Activated T-cell treated with anti-CD3 and anti-CD28 coated beads, Interleukin-2, amount 50 U/mL, for 1 hour (primary cell): ENCODE measurements at places on chromosomes 7 and 10.

DNA sequence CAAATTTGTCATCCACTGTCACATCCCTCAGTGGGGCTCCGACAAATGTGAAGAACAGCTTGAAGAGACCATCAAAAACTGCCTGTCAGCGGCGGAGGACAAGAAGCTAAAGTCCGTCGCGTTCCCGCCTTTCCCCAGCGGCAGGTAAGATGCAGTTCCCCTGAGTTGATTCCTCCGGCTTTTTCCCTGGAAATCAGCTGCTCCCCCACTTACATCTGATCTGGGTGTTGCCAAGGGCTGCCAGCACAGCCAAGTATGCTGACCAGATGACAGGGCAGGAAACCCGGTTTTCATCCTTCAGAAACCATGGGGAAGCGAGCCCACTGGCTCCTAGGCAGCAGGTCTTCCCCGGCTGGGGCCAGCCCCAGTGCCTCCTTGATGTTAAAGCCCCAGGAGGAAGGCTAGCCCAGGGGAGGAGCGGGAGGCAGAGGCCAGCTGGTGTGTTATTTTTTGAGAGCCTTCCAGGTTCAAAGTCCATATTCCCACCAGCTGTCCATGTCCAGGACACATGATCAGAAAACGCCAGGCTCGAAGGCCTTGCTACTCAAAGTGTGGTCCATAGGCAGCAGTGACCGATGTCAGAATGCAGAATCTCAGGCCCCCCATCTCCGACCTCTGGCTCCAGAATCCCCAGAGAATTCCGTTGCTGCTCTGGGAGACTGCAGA, 23.4 kb downstream of the AIFM2 start:
- no peak for DNase-seq

DNA sequence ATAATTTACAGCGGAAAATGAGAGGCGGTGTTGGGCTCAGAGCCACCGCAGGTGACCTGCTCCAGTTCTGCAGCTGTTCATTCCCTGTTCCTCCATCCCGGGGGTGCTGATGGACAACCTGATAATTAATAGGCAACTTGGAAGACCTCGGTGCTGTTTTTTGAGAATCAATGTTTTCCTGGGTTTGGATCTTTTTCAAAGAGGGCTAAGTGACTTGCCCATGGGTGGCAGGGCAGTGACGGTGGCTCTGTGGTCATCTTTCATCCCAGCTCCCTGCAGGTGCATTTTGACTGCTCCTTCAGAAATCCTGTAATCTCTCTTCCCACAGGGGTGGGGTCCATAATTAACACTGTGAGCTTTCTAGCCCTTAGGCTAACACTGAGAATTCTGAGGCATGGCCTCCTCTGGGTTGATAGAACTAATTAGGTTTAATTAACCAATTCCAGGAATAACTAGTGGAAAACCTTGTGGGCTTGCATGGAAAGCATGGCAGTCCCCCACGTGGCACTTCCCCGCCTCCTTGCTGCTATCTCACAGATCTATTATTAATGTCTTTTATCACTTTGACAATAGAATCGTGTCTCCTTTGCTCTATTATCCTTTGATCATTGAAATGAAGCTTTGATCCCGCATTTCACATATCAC, 217.9 kb downstream of the GLRX3 start:
- no peak for DNase-seq

- no peak for DNase-seq
Measured at GRCh38 chr7:74023092-74023536, 4.9 kb upstream of the ELN start.

GRCh38 chr10:88841316-88842111, 10.1 kb downstream of the ANKRD22 start:
- DNase-seq = no peak

DNA sequence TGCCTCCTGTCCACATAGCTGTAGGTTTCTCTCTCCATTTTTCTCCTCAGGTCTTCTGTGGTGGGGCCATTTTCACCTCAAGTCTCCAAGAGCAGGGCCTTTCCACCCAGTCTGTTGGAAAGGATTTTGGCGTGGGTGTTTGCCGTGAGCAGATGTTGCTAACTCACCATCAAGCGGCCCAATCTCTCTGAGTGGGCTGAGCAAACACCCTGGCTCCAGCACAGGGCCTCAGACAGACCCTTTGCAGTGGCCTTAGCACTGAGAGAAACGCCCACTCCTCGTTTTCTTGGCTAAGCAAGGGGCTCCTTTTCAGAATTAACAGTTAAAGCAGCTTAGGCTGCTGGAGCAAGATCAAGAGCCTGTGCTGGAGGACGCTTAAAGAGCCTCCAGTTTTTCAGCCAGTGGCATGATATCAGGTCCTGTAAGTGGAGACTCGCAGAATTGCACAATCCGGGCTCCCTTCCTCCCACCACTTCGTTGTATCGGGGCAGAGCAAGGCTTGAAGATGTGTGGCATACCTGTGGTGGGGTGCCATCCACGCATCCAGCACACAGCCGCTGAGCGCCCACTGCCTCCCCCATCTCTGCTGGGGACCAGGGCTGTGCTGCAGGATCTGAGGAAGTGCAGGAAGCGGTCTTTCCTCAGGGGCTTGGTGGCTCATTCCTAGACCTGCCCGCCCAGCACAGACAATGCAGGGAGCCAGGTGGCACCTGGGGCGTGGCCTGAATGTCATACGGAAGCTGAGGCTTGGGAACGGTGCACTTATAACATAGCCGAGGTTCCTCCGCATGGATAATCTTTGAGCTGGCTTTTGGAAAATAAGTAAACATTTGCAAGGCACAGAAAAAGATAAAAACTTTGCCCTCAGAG, 142.7 kb downstream of the ADARB2 start:
- no peak for DNase-seq

- DNase-seq = no peak
Measured at GRCh38 chr7:486216-486743, 33.4 kb downstream of the PDGFA start.

GRCh38 chr7:157438121-157439025, 101.6 kb downstream of the DNAJB6 start:
- DNase-seq = no peak

DNA sequence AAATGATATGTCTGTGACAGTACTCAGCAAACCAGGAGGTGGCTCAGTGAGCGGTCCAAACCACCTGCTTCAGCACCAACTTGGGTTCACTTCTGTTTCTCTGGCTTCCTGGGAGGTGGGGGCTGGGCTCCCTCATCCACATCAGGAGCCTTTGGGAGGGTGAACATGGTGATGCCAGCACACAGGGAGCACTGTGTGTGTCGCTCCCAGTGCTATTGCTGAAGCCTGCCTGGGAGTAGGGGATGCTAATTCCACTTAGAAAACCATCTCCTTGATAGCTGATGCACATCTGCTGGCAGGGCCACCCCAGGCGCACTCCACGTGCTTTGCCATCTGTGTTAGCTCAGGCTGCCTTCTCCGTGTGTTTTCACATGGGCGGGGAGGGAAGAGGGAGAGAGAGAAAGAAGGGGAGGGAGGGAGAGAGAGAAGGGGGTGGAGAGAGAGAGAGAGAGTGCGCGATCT, 58.0 kb downstream of the RAMP3 start:
- DNase-seq = no peak

DNA sequence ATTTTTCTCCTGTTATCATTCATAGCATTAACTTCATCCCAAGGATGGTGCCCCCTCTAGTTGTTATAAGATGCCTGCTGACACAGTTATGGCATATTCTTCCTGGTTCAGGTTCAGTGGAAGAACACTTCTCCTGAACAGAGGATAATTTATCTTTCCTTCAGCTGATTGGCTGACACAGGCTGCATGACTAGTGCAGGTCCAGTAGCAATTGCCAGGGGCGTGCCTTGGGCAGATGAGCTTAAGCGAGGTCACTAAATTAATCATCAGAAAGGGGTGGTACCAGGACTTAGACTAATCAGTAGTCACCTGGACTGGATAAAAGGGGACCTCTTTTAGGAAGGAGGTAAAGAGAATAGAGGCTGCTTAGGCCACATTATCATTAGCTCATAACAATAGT, 42.3 kb downstream of the BZW2 start:
- DNase-seq = no peak

DNA sequence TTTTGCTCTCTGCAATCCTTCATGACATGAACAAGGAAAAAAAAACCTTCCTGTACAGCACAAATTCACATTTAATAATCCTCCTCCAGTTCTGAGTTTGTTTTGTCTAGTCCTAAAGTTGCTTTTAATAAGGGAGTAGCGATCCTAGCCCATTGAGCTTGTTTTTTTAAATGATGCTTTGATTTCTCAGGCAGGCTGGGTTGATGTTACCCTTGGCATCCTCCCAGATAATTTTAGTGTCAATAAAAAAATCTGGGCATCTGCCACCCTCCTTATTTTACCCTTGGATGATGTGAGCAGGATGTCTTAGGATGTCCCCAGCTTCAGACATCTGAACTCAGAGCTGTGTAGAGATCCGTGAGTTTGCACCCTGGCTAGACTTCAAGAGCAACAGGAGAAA, 33.9 kb upstream of the PROSER2 start:
- DNase-seq = no peak

GRCh38 chr10:12036073-12036655, 6.4 kb downstream of the UPF2 start:
- DNase-seq = no peak

GRCh38 chr7:76392531-76393115, 16.9 kb downstream of the SSC4D start:
- DNase-seq = no peak

DNA sequence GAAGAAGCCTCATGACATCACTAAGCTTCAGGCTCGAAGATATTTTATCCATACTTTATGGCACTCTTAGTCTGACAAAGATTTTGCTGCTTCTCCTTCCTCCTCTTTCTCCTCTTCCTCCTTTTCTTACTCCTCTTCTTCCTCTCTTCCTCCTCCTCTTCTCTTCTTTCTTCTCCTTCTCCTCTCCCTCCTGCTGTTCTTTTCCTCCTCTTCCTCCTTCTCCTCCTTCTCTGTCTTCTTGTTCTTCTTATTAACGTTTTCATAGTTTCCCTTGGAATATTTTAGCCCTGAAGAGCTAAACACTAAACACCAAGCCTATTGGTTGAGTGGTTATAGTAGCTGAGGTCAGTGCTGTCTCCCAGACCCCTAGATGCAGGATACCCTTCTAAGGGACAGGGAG, 137.7 kb downstream of the CREB5 start:
- DNase-seq = no peak

GRCh38 chr10:124728071-124728829, 15.9 kb downstream of the FAM53B start:
- peak; percentile 22 for DNase-seq

GRCh38 chr10:126872768-126873167, 32.5 kb upstream of the DOCK1 start:
- DNase-seq = no peak

GRCh38 chr10:95964756-95965155, 57.0 kb downstream of the CC2D2B start:
- no peak for DNase-seq

DNA sequence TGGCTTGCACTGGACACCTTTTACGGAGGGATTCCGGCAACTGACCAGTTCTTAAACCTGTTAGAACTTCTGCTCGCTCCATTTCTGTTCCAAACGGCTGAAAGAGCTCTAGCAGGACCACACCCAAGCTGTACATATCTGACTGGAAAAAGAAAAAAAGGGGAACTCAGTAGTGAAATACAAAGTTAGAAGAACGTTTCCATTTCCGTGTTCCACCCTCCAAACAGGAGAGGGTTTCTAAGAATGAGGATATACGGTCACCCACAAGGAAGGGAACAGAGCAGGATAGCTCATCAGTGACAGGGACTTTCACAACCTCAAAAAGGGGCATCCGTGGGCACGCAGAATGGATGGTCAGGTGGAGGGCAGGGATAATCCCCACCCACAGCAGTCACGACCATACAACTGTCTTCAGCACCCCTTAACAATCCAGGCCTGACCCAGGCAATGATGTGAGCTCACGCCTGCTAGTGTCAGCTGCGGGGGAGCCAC, 4.3 kb upstream of the ANKRD61 start:
- DNase-seq = no peak

- DNase-seq = no peak
Measured at GRCh38 chr7:107857541-107857912, 33.5 kb upstream of the DLD start.
